Activated T-helper 17 cell treated with anti-CD3 and anti-CD28 coated beads, Interleukin-2, amount 50 U/mL, for 72 hours (primary cell): ENCODE measurements at places on chromosomes 1 and 21. TPM values are rescaled to one million over a fixed set of nuclear protein-coding genes. Genes with fewer than 3 reads are reported as not detected.

DNA sequence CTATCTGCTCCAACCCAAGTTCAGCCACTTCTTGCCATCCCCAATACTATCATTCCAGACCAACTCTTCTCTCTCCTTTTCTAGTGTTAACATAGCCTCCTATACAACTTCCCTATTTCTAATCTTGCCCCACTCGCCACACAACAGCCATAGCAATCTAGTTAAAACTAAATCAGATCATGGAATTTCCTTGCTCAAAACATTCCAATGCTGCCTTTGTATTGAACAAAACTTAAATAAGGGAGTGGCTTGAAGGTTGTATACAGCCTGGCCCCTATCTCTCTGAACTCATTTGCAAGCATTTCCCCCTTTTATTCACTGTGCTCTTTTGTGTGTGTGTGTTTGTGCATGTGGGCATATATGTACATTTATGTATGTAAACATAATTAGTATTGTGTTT, 118.1 kb upstream of the SGIP1 start:
- H3K27me3 ChIP-seq: no peaks in the 10 kb centered on the region
- ATAC-seq: no peak
- H3K4me3 ChIP-seq: no peak overlapping the region
- peaks cover 9% of the 10 kb centered on the region for H3K4me1 ChIP-seq

GRCh38 chr1:97545446-97545845, 375.4 kb downstream of the DPYD start:
- H3K27ac ChIP-seq: no peak overlapping the region
- H3K4me3 ChIP-seq: no peak overlapping the region
- H3K36me3 ChIP-seq: peaks cover 10% of the 10 kb centered on the region
- ATAC-seq: no peak
- H3K27me3 ChIP-seq: no peaks in the 10 kb centered on the region

DNA sequence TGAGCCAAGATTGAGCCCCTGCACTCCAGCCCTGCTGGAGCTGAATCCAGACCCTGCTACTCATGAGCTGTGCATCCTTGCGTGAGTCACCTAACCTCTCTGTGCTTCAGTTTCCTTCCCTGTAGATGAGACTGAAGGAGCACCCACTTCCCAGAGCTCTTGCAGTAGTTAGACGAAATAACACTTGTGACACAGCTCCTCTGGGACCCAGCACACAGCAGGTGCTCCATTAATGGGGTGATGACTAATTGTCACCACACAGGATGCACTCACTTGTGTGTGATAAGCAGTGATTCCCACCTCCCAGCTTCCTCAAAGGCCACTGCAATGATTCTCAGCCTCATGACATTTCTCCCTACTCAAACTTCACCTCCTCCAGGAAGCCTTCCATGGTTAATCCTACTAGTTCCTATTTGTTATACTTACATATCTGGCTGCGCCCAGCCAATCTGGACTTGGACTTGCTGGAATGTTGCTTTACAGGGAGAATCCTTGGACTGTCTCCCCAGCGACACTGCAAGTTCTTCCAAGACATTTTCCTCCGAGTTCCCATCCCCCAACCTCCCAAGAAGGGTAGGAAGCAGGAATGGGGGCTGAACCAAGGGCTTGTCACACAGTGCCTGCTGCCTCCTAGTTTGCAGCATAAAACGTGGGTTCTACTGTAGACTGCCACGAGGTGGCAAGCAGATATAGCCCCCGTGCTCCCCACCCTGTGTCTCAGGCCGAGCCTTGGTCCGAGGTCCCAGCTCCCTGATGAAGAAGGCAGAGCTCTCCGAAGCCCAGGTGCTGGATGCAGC, 17.2 kb downstream of the DRAXIN start:
- peaks cover 3% of the 10 kb centered on the region for H3K27me3 ChIP-seq
- H3K4me3 ChIP-seq: no peak overlapping the region
- ATAC-seq: no peak
- H3K27ac ChIP-seq: no peak overlapping the region

- no peak for ATAC-seq
- H3K4me1 ChIP-seq: no peaks in the 10 kb centered on the region
- H3K27ac ChIP-seq: no peak overlapping the region
- H3K36me3 ChIP-seq: no peaks in the 10 kb centered on the region
- peaks cover 9% of the 10 kb centered on the region for H3K27me3 ChIP-seq
Observed at GRCh38 chr1:41464885-41465284, 19.6 kb downstream of the EDN2 start.

GRCh38 chr21:27079636-27080240, 112.8 kb upstream of the ADAMTS5 start:
- no peak overlapping the region for H3K27ac ChIP-seq
- H3K4me1 ChIP-seq: no peaks in the 10 kb centered on the region
- H3K27me3 ChIP-seq: no peaks in the 10 kb centered on the region
- ATAC-seq: no peak
- H3K36me3 ChIP-seq: no peaks in the 10 kb centered on the region

DNA sequence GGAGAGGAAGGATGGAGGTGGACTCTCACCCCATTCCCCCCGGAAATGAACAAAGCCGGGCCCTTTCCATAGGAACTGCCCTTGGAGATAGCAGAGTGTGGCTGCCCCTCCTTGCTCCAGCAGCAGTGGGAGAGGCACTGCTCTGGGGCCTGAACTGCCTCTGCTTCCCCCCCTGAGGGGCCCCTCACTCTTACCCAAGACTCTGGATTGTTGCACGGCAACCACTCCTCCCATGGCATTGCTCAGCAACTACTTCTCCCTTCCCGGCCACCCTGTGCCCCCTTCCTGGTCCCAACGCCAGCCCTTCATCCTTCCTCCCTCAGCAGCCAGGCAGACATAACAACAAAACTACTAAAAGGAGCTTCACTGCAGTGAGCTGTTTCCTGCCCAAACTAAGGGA, 3.0 kb upstream of the ACKR1 start:
- no peaks in the 10 kb centered on the region for H3K36me3 ChIP-seq
- ATAC-seq: no peak

- ATAC-seq: no peak
- H3K4me1 ChIP-seq: no peaks in the 10 kb centered on the region
- no peaks in the 10 kb centered on the region for H3K36me3 ChIP-seq
- H3K27ac ChIP-seq: no peak overlapping the region
Observed at GRCh38 chr1:30005972-30006619, 717.3 kb downstream of the MATN1 start.

DNA sequence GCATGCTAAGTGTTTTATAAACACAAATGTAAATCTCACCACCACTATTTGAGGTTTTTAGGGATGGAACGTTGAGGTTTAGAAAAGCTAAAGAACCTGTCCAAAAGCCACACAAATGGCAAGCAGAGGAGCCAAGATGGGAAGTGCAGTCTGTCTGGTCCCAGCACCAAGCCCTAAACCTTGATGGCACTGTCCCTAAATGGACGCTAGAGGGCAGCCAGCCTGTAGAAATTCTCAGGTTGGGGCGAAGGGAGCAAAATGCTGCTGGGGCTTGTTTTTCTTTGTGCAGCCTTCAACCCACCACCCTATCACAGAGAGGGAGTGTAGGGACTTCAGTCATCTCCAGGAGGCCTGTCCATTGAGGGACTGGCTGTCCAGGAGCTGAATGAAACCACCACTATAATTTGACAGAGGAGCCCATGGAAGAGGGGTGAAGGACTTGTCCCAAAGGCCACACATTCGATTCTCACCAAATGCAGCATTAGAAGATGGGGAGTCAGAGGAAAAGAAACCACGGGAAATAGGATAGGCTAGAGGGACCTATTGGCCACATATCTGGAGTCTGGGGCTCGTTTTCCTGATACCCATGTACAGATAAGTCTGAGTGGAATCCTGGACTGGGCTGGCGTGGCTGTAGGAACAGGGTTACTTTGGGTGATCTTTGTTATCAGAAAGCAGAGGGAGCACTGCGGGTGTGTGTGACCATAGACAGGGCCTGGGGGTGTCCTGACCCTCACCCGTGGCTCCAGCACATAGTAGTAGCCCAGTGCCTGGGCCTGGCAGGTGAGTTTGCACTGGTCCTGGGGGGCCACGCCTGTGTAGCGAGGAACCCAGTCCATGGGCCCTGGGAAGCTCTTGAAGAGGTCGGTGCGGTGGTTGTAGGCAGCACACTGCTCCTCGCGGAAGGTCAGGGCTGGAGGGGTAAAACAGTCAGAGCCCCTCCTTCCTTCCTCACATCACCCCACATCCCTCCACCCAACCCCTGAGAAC, 6.1 kb downstream of the ADAMTS4 start:
- H3K4me3 ChIP-seq: no peak overlapping the region
- peaks cover 16% of the 10 kb centered on the region for H3K4me1 ChIP-seq
- no peaks in the 10 kb centered on the region for H3K36me3 ChIP-seq
- no peaks in the 10 kb centered on the region for H3K27me3 ChIP-seq

DNA sequence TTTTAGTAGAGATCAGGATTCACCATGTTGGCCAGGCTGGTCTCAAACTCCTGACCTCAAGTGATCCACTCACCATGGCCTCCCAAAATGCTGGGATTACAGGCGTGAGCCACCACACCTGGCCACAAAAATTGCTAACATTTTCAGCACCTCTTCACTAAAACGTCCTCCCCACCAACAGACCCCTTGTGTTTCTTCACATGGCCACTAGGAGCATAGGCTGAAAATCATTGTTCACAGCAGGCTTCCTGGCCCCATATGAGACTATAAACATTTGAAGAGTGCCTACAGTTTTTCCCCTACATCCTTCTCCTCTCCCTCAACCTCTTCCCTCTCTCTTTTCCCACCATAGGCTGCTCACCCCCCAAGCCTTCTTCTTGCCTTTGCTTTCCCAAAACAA, 28.0 kb upstream of the SFPQ start:
- peak; percentile 35 for ATAC-seq
- H3K27me3 ChIP-seq: no peaks in the 10 kb centered on the region
- H3K4me1 ChIP-seq: no peaks in the 10 kb centered on the region
- H3K27ac ChIP-seq: no peak overlapping the region

DNA sequence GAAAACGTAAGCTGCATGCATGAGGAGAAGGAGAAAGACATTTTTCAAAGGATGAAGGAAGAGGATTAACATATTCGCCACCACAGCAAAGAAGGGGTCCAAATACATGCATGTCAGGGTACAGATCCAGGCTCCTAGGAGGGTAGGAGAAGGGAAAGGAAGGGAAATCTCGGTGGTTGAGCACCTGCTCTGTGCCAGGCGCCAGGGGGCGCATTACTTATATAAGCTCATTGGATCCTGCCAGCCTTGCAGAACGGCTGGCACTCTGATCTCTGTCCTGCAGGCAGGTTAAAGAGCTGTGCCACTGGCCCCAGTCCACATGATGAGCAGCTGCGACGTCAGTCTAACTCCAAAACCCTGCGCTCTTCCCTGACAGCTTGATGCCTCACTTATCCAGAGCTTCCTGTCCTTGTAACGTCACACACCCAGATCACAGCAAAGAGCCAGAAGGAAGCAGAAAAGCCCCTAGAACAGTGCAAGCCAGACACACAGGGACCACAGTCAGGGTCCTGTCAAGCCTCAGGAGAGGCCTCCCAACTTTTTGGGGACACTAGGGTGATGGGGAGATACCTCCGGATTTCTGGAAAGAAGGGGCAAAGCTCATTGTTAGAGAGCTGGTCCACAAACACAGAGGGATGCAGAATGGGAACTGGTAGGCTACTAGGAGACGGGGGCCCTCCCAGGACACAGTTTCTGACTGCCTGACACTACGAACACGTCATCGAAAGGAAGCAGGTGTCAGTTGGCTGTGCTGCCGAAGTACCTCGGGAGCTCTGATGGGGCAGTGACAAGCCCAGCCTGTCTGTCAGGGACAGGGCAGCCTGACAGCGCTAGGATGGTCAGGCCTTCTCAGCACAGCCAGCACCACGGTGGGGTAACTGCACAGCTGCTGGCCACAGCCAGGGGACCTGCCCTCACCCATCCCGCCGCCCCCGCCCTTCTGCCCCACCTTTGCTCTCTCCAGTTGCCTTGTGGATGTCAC, 99.1 kb downstream of the BEND5 start:
- no peaks in the 10 kb centered on the region for H3K4me1 ChIP-seq
- H3K27ac ChIP-seq: no peak overlapping the region
- H3K27me3 ChIP-seq: peaks cover 23% of the 10 kb centered on the region
- no peak overlapping the region for H3K4me3 ChIP-seq

GRCh38 chr1:160827418-160827817, 31.4 kb downstream of the LY9 start:
- no peaks in the 10 kb centered on the region for H3K4me1 ChIP-seq
- H3K27me3 ChIP-seq: no peaks in the 10 kb centered on the region
- no peak overlapping the region for H3K4me3 ChIP-seq
- no peak for ATAC-seq
- peak overlapping the region; percentile 29 for H3K27ac ChIP-seq

DNA sequence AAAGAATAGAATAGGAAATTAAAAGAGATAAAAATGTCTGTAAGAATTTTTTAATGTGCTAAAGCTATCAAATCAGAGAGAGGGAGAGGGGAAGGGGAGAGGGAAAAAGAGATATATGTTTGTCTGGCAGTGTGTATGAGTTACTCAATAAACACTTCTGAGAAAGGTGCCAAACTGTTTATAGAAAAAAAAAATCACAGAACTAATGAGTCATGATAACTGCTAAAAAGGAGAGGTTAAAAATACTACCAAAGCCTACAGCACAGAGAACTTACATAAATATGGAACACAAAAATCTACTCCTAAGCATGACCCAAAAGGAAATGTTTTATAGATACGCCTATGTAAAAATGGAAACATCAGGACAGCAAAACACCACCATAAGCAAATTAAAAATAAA, 45.4 kb downstream of the SELENOF start:
- peaks cover 9% of the 10 kb centered on the region for H3K4me1 ChIP-seq
- peaks cover 46% of the 10 kb centered on the region for H3K36me3 ChIP-seq
- peak overlapping the region; percentile 65 for H3K27ac ChIP-seq
- H3K27me3 ChIP-seq: no peaks in the 10 kb centered on the region
- peak; percentile 68 for ATAC-seq

GRCh38 chr1:20194757-20195461, 8.6 kb upstream of the PLA2G2C start:
- H3K36me3 ChIP-seq: no peaks in the 10 kb centered on the region
- peaks cover 5% of the 10 kb centered on the region for H3K27me3 ChIP-seq
- no peak overlapping the region for H3K4me3 ChIP-seq
- ATAC-seq: peak; percentile 86
- no peak overlapping the region for H3K27ac ChIP-seq
- H3K4me1 ChIP-seq: peaks cover 5% of the 10 kb centered on the region

S100A7A gene
- not detected for total RNA-seq

SELL gene
- 143 TPM for total RNA-seq

CFAP74 gene
- not detected for total RNA-seq

LRRC8D gene
- 24.0 TPM for total RNA-seq

C4BPA gene
- not detected for total RNA-seq

CD84 gene
- 37.3 TPM for total RNA-seq

CHD1L gene
- total RNA-seq: 56.6 TPM

LRRC71 gene
- total RNA-seq: not detected
